ENCODE measurements at places on chromosomes 4 and X.

DNA sequence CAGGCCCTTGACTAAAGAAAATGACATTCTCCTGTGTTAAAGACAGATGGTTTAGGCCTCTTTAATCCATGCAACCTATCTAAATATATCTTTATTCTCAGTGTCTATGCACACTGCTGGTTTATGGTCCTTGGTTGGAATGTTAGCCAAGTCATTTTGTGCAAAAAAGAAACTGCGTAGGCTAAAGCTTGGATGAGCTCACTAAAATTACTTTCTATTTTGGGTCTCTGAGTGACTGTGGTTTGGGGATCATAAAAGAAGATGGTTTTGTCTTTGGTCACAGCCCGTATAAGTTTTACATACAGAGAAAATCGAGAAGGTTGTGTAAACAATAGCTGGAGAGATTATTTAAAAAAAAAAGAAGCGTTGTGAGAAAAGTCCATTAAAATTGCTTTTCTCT, 443.6 kb downstream of the UBE2NL start:
- no peak for DNase-seq

- DNase-seq = peak; percentile 83
These were observed at the start of gene KLF3 for GRCh38 chr4:38663801-38664705. Gene KLF3, plus strand, starts transcription at chr4:38664199. Its CDS starts 16,427 bp downstream, at chr4:38680626.

DNA sequence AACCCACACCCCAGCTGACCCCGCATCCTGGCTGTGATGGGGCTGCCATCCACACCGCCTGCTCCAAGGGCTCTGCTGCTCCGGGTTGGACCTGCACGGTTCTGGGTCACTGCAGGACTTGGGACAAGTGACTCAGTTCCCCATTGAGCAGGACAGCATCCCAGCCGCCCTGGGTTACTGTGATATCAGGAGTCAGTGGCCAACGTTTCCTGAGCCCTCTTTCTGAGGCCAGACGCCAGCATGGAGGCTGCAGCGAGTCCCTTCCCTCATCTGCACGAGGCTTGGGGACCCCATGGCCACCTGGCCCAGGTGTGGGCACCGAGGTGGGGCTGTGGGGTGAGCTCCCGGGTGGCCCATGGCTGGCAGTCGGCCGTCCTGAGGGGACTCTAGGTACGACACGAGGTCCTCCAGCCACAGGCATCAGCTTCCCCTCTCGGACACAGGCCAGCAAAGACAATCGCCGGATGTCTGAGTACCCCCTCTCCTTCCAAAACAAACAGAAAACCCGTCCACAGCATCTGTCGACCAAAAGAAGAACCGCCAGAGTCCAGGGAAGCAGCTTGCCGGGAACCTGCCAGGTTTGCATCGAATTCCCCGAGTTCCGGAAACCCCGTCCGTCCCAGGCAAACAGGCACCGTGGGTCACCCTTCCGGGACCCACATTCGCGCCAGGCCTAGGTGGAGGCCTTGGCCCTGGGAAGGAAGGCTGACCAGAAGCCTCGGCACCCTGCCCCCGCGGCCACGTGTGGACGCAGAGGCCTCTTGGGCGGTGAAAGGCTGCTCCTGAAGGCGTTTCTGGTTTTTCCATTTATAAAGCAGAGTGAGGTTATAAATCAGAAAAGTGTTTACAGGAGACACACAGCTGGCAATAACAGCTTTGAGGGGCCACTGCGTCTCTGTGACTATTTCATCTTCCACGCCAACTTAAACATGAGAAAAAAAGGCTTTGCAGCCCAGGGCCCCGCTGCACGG, 136.0 kb downstream of the FAM53A start:
- DNase-seq = no peak

DNA sequence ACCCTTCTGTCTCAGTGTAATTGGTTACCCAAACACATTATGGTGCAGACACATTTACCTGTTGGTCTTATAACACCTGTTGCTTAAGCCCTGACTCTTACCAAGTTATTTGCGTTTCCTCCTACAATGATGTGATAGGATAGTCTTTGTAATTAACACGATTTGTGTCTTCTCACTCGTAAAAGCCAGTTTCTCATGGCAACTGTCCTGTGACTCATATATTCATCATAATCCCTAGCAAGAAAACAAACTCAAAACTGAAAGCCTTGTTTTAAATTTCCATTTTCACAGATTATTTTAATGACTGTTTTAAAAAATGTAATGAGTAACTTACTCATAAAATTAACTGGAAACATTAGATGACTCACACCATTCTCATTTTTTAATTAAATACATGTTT, 495.2 kb downstream of the NLGN4X start:
- DNase-seq = no peak

DNA sequence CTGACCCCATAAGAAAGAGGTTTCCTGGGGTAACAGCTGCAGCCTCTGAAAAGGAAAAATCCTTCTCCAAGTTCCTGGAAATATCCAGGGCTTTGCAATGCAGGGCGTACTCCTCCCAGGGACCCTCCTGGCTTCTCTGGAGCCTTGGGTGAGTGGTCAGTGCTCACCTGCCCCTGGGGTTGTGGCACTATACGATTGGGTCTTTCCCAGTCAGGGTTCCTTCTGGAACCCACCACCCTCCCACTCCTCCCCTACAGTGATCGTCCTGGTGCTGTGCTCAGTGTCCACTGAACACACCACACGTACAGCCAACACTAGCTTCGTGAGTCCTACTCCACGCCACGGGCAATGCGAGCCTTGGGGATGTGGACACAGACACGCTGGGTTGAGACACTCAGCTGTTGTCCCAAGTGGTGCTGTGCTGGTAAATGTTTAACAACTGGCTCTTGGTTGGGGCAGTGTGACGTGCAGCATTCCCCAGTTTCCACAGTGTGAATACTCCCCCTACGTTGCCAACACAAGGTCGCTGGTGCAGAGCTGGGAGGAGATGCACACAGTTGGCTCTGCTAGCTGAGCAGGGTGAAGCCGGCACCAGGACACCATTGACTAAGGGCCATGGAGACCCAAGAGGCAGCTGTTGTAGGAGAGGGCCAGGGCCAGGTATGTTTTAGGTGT, 65.4 kb downstream of the HTRA3 start:
- no peak for DNase-seq

- no peak for DNase-seq
These were observed 79.1 kb downstream of the TRAPPC11 start for GRCh38 chr4:183738081-183738673.

GRCh38 chr4:177367336-177367735, 57.7 kb downstream of the NEIL3 start:
- DNase-seq = no peak

DNA sequence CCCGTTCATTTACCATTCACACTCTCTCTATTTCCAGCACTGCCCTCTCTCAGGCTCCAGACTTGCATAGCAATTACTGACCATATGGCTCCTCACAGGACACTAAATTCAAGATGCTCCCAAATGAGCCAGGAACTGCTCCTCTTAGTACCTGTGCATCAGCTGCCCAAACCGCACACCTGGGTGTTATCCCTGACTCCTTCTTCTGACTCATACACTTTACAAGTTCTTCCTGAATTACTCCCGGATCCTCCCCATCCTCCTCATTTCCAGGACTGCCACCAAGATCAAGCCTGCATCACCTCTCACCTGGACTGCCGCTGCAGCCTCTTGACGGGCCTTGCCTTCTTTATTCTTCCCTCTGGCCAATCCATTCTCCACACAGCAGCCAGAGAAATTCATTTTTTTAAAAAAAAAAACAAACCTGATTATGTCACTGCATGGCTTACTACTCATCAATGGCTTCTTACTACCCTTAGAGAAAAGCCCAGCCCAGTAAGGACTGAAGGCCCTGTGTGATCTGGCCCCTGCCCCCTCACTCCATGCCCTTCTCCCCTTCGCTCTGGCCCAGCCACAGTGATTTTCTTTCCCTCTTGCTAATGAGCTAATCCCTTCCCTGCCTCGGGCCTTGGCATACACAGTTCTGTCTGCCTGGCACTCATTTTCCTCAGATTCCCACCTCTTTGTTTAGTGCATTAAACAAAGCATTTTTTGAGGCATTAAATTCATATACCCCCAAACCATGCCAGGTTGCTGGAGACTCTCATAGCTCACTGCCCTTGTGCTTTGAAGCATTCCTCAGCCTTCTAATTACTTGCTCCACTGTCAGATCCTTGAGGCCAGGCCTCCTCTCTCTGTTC, 92.0 kb downstream of the PDGFRA start:
- DNase-seq = no peak

GRCh38 chrX:100649550-100650356, 5.8 kb downstream of the SRPX2 start:
- DNase-seq = no peak

DNA sequence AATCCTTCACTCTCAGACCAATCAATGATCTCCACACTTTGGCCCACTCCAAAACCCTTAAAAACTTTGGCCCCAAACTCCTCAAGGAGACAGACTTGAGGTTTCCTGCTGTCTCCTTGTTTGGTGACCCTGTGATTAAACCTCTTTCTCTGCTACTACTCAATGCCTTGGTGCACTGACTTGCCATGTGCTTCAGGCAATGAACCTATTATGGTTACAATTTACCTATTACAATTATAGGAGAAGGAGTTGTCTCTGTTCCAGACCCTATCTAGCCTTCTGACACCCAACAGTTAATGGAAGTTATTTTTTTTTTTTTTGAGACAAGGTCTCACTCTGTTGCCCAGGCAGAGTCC, 263.1 kb downstream of the STIM2 start:
- no peak for DNase-seq
